ENCODE measurements at places on chromosomes 7 and 10. TPM values are rescaled to one million over a fixed set of nuclear protein-coding genes. Genes with fewer than 3 reads are reported as not detected.

Gene AKR1C4
- total RNA-seq = not detected

Gene PNLIP
- not detected for total RNA-seq

Gene GRM3
- total RNA-seq = not detected

Gene JAKMIP3
- total RNA-seq = 0.13 TPM

Gene RBP4
- total RNA-seq = not detected

Gene IGF2BP3
- total RNA-seq = 0.13 TPM

Gene SEMA3C
- not detected for total RNA-seq

Gene UNCX
- total RNA-seq = not detected

Gene SPDYE2
- total RNA-seq = not detected

GRCh38 chr7:43758822-43759683 lies 573 bp downstream of the BLVRA start:
- DNase-seq = peak; percentile 35
- H3K4me3 ChIP-seq = peak overlapping the region; percentile 82
- no peaks in the 10 kb centered on the region for H3K36me3 ChIP-seq
- no peaks in the 10 kb centered on the region for H3K27me3 ChIP-seq

- no peak overlapping the region for H3K4me3 ChIP-seq
- H3K27ac ChIP-seq = no peak overlapping the region
- peaks cover 4% of the 10 kb centered on the region for H3K27me3 ChIP-seq
- no peak for DNase-seq
- no peaks in the 10 kb centered on the region for H3K4me1 ChIP-seq
- no peaks in the 10 kb centered on the region for H3K36me3 ChIP-seq
These were observed 37.3 kb upstream of the EXOC6 start for GRCh38 chr10:92810934-92811532.

DNA sequence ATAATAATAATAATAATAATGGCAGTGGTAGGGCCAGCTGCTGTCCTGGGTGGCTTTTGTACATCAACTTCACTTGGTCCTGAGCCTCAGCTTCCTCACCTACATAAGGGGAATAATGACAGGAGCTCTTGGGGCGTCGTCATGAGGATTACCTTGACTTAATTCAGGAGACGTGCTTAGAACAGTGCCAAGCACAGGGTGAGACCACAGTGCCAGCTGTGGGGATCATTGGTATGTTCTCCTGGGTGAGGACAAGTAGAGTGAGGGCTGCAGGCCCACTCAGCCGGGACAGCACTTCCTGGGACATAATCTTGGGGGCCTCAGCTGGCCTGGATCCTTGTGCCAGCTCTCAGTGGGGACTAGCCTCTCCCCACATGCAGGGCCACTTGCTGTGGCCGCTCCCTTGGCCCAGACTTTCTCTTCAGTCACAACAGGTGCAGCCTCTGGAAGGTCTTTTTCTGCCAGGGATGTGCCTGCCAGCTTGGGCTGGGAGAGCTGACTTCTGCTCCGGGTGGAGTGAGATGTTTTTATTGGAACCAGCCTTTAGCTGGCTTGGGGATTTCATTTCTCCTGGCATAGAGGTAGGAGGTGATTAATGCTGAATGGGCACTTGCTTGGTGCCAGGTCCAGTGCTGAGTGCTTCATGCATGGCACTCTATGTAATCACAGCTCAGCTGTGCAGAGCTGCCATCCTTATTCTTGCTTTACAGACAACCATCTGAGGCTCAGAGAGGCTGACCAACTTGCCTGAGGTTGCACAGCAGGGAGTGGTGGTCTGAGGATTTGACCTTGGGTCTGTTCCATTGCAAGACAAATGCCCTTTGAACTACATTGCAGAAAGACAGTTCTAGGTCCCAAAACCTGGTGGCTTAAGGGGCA lies 45.3 kb downstream of the TSPAN15 start:
- no peak overlapping the region for H3K27ac ChIP-seq
- H3K27me3 ChIP-seq = no peaks in the 10 kb centered on the region
- DNase-seq = no peak
- no peak overlapping the region for H3K4me3 ChIP-seq
- peaks cover 4% of the 10 kb centered on the region for H3K4me1 ChIP-seq
- no peaks in the 10 kb centered on the region for H3K36me3 ChIP-seq

DNA sequence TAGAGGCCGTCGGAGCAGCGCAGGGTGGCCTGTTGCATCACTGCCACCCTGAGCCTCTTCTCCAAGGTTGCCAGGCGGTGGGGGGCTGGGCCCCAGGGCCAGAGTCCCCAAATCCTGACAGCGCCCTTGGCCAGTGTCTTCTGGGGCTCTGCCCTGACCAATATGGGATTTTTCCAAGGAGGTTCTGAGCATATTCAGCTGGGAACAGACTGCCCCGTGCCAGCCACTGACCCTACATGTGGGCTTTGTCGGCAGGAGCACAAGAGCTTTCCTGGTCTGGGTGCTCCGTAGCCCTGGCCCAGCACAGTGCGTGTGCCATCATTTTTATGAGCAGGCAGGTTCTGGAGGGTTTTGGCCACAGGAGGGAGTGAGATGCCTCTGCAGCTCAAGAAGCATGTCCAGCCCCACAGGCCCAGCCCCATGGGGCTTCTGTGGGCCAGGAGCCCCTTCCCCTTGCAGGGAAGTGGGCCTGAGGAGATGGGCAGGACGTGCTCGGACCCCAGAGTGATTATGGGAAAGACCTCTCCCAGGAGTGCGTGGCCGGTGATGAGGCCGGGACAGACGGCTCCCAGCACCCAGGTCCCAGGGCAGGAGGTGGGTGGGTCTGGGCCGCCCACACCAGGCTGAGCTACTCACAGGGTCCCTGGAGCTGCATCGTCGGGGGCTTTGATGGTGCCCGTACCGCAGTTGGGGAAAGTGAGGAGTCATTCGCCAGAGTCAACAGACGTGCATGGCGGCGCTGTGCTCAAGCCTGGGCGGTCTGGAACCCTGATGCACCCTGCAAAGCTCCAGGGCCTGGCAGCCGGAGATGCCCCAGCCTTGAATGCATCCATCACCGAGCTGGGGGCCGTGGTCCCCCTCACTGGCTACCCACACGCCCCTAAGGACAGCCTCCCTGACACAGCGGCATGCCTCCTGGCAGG lies 66.6 kb downstream of the PWWP2B start:
- no peak overlapping the region for H3K27ac ChIP-seq
- H3K4me1 ChIP-seq = no peaks in the 10 kb centered on the region
- H3K27me3 ChIP-seq = no peaks in the 10 kb centered on the region
- no peaks in the 10 kb centered on the region for H3K36me3 ChIP-seq
- DNase-seq = peak; percentile 47

- no peak overlapping the region for H3K4me3 ChIP-seq
- no peaks in the 10 kb centered on the region for H3K27me3 ChIP-seq
- H3K27ac ChIP-seq = no peak overlapping the region
- DNase-seq = no peak
These were observed 546.8 kb downstream of the LRMDA start for GRCh38 chr10:75978213-75978612.

DNA sequence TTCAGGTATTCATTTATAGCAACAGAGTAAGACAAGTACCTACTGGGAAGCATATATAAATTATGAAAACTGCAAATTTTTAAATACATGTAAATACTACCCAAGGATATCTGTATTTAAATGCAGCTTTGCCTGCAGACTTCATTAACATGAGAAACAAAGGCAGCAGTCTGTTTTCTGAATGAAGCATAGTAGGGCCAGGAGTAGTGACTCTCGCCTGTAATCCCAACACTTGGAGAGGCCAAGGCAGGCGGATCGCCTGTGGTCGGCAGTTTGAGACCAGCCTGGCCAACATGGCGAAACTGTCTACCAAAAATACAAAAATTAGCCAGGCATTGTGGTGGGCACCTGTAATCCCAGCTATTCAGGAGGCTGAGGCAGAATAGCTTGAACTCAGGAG lies 42.5 kb upstream of the PHF14 start:
- H3K27ac ChIP-seq = no peak overlapping the region
- H3K27me3 ChIP-seq = no peaks in the 10 kb centered on the region
- DNase-seq = no peak
- no peaks in the 10 kb centered on the region for H3K4me1 ChIP-seq

GRCh38 chr7:134165252-134165651 lies 38.1 kb downstream of the LRGUK start:
- H3K36me3 ChIP-seq = no peaks in the 10 kb centered on the region
- no peaks in the 10 kb centered on the region for H3K27me3 ChIP-seq
- H3K4me1 ChIP-seq = no peaks in the 10 kb centered on the region
- DNase-seq = no peak
- H3K27ac ChIP-seq = no peak overlapping the region
- H3K4me3 ChIP-seq = no peak overlapping the region

Measured in CD8-positive, alpha-beta memory T cell (primary cell).